ENCODE measurements at places on chromosomes 2 and 18.

GRCh38 chr2:17765398-17765797, 11.5 kb downstream of the GEN1 start:
- DNase-seq: no peak

GRCh38 chr18:74788657-74789056, 191.0 kb downstream of the ZNF407 start:
- no peak for DNase-seq

- DNase-seq: no peak
Observed at GRCh38 chr2:238669046-238669445, 178.8 kb upstream of the TWIST2 start.

DNA sequence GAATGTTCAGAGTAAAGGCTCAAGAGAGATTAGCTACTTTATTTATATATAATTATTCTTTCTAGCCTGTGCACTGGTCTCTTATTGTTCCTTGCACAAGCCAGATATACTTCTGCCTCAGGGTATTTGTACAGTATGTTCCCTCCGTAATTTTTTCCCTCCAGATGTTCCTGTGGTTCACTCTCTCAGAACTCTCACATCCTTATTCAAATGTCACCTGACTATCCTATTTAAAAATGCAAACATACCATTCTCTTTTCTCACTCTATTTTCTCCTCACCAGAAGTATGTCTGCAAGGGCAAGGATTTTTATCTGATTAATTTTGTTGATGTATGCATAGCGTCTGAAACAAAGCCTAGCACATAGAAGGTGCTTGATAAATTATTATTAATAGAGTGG, 64.0 kb upstream of the CERS6 start:
- no peak for DNase-seq

GRCh38 chr2:207688597-207688996, 22.8 kb upstream of the CCNYL1 start:
- DNase-seq: no peak

DNA sequence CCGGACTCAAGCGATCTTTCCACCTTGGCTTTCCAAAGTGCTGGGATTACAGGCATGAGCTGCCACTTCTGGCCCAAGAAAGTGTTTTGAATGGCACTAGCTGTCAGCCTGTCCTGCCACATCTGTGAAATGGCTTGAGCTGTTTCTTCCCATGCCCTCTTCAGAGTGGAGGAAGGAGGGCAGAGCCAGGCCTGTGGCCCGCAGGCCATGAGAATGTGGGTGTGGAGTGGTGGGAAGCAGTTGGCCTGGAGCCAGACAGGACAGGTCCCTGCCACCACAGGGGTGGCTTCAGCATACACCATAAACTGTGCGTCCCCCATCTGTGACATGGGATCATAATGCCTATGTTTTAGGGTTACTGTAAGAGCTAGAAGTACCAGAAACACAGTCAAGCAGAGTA, 6.5 kb downstream of the SLC66A3 start:
- DNase-seq: no peak

- no peak for DNase-seq
Observed at GRCh38 chr2:2131075-2131789, 199.8 kb downstream of the MYT1L start.

GRCh38 chr2:236505041-236505440, 64.6 kb upstream of the ACKR3 start:
- no peak for DNase-seq

DNA sequence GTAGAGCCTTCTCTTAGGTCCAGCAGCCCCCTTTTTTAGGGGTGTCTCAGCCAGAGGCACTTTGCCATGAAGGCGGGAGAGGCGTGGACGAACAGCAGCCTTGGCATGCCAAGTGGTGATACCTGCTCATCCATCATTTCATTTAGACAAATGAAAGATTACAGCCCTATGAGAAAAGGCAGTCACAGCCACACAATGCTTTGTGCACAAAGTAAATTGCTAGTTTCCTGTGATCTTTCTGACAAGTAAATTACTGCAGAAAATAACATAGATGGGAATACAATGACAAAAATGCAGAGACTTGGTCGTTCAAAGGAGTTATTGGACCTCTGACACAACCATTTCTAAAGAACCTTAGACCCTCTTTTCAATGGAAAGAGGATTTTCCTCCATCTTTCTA, 94.9 kb downstream of the RND3 start:
- no peak for DNase-seq

- DNase-seq: no peak
Observed at GRCh38 chr2:170101789-170102188, 76.2 kb upstream of the MYO3B start.

GRCh38 chr18:59189008-59189407, 30.9 kb upstream of the GRP start:
- DNase-seq: no peak

GRCh38 chr2:71327916-71328315, 3.7 kb upstream of the ZNF638 start:
- DNase-seq: no peak

- DNase-seq: peak; percentile 46
Observed at GRCh38 chr2:54457323-54458023, 1.3 kb downstream of the SPTBN1 start.

DNA sequence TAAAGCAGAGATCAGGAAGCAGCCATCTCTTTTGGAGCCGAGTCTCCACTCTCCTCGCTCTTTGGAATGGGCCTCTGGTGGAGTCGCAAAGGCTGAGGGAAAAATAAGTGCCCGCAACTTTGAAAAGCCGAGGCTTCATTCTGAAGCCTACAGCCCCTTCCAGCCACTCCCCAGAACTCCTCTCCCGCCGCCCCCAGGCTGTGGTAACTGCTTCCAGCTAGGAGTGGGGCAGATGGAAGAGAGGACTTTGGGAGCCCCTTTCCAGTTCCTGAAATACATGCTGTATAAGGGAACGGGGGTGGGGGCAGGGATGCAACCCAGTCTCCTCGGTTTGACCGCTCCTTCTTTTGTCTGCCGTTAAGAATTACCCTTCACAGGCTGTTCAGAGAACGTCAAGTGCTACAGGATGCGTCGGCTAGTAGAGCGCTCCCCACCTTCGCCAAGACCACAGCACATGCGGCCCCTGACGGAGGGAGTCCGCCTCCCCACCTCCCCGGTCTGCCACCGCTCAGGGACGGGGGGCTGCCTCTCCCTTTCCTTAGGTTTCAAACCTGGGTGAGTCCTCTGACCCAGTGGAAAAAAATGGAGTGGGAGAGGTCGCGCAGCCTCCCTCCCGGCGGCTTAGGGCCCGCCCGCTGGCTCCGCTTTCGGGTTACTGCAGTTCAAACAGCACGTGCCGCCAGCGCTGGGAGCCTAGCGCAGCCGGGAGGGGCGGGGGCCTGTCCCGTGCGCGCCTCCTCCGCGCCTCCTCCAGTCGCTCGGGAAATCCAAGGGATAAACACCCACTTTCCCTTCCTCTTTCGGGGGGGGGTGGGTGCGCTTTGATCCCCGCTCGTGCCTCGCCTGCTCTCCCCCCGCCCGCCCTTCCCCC, 4.9 kb downstream of the CYP26B1 start:
- no peak for DNase-seq

GRCh38 chr2:104867813-104868504, 14.0 kb downstream of the POU3F3 start:
- peak; percentile 19 for DNase-seq

GRCh38 chr2:238475034-238475433, 48.3 kb downstream of the ASB1 start:
- no peak for DNase-seq

DNA sequence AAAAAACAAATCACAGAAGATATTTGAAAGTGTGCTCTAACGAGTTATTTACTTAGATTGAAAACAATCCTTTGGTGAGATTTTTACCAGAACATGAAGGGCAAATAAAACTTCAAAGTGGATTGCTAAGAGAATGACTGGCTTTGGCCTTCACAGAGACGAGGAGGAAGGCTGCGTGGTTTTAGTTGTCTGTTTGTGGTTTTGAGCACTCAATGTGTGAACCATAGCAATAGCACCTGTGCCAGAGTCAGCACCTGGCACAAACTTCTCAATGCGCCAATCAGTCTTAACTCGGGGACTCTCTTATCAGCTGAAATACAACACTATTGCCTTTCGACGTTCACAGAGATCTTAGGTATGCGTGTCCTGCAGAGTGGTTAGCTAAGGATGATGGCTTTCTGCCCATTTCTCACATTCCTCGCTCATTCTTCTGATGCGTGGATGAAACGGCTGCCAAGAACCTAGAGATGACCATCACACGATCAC, 70.0 kb downstream of the MBP start:
- peak; percentile 59 for DNase-seq

DNA sequence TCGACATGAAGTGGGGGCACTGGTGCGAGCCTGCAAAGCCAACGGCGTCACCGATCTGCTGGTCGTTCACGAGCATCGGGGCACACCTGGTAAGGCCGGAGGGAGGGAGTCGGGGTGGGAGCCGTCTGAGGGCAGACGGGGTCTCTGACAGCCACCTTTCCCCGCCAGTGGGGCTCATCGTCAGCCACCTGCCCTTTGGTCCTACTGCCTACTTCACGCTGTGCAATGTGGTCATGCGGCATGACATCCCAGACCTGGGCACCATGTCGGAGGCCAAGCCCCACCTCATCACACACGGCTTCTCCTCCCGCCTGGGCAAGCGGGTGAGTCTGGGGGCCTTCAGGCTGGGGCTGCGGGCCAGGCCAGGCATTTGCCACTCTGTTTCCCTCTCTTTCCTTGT, 2.9 kb downstream of the IMP4 start:
- no peak for DNase-seq

GRCh38 chr2:28049416-28049815, 158.9 kb downstream of the BABAM2 start:
- DNase-seq: peak; percentile 62

DNA sequence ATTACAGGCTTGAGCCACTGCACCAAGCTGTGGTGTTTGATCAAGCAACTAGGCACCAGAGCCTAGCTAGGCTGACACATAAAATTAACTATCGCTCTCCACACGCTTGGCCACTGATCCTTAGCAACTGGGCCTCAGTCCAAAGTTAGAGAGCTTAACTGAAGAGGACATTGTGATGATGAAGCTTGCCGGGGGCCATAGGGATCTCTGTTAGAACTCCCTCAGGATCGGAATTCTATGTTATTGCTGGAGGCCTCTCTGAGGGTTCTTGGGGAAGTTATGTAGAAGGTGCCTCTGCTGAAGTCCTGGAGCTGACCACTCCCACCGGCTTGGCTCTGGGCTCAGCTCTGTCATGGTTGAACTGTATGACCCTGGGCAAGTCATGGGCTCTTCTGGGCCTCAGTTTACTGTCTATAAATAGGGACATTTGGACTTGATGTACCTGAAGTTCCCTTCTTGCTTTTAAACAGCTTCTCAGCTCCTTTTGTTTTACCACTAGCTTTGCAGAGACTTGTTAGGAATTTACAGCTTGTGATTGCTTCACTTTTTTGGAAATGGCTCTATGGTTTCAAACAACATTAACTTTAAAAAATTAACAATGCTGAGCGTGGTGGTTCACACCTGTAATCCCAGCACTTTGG, 44.1 kb downstream of the GATA6 start:
- peak; percentile 91 for DNase-seq

GRCh38 chr2:48205137-48205798, 299.0 kb upstream of the FBXO11 start:
- DNase-seq: no peak

DNA sequence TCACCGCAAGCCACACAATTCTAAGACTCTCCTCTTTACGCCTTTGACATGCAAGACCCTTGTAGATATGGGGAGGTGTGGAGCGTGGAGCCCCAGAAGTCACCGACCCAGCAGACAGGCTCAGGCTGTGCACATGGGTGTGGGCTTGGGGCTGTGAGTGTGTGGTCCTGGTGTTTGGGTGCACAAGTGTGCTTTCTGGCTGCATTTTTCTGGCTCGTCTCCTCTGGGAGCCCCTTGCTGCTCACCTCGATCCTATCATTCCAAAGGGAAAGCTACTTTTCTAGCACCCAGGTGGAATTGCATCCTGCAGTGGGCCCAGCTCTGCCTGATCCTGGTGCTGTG, 143.0 kb downstream of the ACOXL start:
- no peak for DNase-seq

DNA sequence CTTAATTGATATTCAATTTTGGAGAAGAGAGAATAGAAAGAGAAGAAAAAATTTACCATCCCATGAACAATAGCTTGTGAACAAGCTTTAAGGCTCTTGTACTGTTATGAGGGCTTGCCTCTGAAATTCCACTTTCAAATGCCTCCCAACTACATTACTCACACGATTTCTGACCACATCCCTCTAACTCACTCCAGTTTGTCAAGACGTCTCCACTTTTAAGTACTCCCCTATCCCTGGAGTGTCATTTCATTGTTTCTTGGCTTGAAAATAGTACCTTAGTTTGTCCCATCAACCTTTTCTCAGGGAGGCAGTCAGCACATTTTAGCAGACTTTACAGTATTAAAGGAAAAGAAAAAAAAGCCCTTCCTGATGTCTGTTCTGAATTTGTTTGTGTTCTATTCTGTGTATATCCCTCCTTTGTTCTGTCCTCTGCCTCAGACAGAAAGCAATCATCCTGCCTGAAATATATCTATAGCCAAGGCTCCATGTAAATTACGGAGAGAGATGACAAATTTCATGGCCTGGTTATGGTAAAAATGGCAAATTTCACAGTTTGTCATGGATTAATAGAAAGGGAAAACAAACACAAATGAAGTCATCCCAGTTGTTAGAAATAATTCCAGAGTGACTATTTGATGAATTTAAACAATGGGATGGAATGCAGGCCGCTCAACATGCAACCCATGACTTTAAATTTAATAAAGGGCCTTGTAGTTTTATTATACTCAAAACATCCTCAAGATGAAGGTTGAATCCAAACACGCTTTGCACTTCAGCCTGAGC, 228.8 kb downstream of the ETAA1 start:
- DNase-seq: peak; percentile 42

- no peak for DNase-seq
Observed at GRCh38 chr2:68974946-68975665, 670 bp downstream of the GKN1 start.

DNA sequence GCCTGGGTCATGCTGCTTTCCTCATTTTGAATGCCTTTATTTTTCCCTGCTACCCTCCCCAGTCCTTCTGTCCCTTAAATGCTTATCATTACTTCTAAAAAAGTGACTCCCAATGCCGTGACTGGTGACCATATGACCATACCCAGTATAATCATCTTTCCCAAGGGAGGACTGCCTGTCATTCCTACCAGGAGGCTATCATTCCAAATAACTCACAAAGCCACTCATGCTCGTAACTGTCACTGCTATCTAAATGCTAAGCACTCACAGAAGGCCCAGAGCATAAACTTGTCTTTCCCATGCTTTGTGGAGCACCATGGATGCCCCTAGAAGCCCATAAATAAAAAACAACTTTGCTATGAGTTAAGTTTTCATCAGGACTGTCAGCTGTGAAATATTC, 38.7 kb upstream of the CREB1 start:
- peak; percentile 27 for DNase-seq

GRCh38 chr2:160836755-160837154, 323.5 kb upstream of the TANK start:
- DNase-seq: peak; percentile 81

- DNase-seq: no peak
Observed at GRCh38 chr2:232888839-232889529, 18.9 kb downstream of the SNORC start.
